ENCODE measurements at places on chromosomes 1 and 21. TPM values are rescaled to one million over a fixed set of nuclear protein-coding genes. Genes with fewer than 3 reads are reported as not detected.

DNA sequence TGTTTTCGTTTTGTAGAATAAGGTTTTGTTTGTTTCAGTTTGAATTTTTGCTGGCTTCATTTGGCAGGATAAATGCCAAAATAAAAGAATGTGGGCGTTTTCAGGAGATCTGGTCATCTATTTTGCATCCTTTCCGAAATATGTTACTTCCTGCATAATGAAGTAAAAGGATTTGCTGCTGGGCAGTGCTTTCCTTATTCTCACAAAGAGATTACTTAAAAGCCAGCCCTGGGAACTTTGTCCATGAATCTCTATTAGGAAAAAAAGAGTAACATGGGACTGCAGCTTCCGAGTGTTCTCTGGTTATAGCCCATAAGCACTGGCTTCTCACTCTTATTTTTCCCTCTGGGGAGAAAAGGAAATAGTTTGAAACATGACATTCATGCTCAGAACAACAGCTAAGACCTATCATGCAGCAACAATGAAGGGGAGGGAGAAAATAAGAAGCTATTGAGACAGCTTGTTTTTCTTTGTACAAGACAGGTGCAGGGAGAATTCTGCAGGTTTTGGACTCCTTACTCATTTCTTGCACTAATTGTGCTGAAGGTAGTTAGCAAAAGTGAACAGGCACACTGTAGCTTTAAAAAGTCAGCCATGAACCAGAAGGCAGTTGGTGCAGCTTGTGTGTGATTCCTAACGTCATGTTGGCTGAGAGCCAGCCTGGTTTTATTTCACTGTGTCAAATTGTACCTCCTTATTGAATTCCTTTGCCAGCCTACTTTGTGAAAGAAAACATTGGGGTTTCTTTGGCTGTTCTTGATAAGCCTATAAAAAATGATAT is at the start of gene SAMD13:
Gene SAMD13, plus strand, starts transcription at position 705 of the 781 bp plus-strand sequence. CDS start 1,527 bp downstream, outside the sequence.
- DNase-seq: peak; percentile 87

SLC2A5 gene
- total RNA-seq: 40.0 TPM

DNA sequence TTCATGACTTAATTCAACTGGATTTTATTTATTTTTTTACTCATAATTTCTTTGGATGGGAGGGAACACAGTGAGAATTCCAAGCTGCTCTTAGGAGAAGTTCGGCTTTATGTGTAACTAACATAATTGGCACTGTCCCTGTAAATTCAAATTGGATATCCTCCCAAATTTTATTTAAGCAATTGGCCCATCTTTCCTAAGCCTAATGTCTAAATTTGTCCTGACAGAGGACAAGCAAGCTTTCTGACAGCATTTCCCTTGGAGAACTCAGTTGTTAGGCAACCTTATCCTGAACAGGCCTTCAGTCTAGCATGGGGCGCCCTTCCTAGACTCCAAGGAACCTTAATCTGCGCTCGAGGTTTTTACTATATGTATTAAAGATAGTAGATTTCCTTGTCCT is 550.3 kb downstream of the NUF2 start:
- no peak for DNase-seq

OR1C1 gene
- not detected for total RNA-seq

SELL gene
- total RNA-seq: 4.2 TPM

- DNase-seq: no peak
Observed at GRCh38 chr1:29581256-29581655, 344.9 kb downstream of the PTPRU start.

DNA sequence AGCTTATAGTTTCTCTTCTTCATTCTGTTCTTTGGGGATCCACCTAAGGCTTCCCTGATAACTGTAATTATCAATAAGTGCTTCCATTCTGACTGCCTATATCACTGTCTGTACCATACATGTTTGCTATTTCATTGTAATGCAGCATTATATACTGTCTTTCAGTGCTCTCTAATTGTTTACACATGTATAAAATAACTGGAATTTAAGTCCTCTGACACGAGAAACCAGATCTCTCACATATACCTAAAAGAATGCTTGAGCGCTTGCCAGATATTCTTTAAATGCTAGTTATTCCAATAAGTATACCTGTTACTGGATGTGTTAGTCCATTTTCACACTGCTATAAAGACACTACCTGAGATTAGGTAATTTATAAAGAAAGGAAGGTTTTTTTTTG is 34.7 kb downstream of the CELF3 start:
- no peak for DNase-seq

- no peak for DNase-seq
Observed at GRCh38 chr1:4122513-4123160, 222.6 kb upstream of the C1orf174 start.

DNA sequence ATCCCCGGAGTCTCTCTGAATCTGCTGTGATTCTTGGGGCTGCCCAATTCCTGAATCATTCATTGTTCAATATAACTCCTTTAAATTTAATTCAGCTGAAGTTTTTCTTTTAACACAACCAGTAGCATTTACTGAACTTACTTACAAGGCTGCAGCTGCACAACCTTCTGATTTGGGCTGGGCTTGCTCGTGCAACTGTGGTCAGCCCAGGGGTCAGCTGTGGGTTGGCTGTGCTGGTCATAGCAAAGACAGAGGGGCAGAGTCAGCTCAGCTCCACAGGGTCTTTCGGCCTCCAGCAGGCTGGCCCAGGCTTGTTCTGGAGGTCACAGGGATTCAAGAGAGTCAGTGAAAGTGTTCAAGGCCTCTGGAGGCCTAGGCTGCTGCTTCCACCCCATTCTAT is 186.1 kb downstream of the MATN1 start:
- DNase-seq: no peak

DNA sequence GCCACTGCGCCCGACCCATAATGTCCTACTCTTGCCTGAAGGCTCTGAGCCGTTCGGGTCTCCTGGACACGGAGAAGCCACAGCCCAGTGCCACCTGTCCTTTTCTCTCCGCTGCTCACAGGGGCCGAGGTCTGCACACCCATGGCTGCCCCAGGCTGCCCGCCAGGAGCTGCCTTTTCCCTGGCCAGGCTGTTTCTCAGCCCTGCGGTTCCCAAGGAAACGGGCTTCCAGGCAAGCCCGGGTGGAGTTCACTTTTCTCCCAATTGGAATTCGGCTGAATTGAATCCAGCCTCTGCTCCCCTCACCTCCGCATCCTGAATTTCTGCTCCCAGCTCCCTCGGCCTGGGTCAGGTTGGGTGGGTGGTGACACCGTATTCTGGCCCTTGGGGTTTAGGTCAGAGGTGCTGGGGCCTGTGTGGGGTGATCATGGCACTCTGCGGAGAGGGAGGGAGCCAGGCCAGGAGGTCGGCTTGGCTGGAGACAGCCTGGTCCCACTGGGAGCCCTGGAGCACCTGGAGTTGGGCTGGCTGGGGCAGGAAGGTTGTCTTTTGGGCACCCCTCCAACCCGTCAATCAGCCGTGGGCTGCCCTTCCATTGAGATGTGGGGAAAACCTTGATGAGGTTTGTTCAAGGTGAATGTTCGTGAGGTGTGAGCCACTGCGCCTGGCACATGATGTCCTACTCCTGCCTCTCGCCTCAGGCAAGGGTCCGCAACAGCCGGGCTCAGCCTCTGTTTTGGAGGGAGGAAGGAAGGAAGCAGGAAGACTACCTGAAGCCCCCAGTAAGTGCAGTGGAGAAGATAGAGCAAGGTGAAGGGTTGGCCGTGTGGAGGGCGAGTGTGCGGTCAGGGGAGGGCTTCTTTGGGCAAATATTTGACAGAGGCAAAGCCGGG is 25.1 kb downstream of the RRP1 start:
- DNase-seq: no peak

GRCh38 chr1:39900662-39901463 is 854 bp downstream of the MYCL start:
- DNase-seq: no peak

All from dorsolateral prefrontal cortex (tissue), 122 donors.